ENCODE measurements at places on chromosomes 5 and 9. TPM values are rescaled to one million over a fixed set of nuclear protein-coding genes. Genes with fewer than 3 reads are reported as not detected.

Gene WDR31
- 1.3 TPM for total RNA-seq

Gene TRAF1
- total RNA-seq = 1.6 TPM

Gene FCN2
- not detected for total RNA-seq

Gene GCNT4
- total RNA-seq = 5.2 TPM

Gene SPATA31A7
- not detected for total RNA-seq

Gene PCDHGA1
- total RNA-seq = 4.6 TPM

Gene ELOVL7
- 0.59 TPM for total RNA-seq

Gene KLF4
- total RNA-seq = 72.1 TPM

Gene RFESD
- total RNA-seq = 1.1 TPM

Gene CCL19
- total RNA-seq = not detected

Gene IPPK
- 7.0 TPM for total RNA-seq

Gene UBE2QL1
- 4.5 TPM for total RNA-seq

Gene FANCC
- total RNA-seq = 22.9 TPM

Gene LIX1
- not detected for total RNA-seq

Gene SLC1A3
- 1.6 TPM for total RNA-seq

Gene PANK3
- total RNA-seq = 153 TPM

Gene GPX8
- 2.7 TPM for total RNA-seq

Gene PCDHGA12
- total RNA-seq = 6.1 TPM

Gene FBP2
- not detected for total RNA-seq

All from glutamatergic neuron (in vitro differentiated cells).